GM12891 (cell line): ENCODE measurements at places on chromosomes 16 and 17.

GRCh38 chr17:74918906-74919305 is 4.1 kb downstream of the USH1G start:
- no peak for DNase-seq

GRCh38 chr17:76657505-76658241 is 14.1 kb upstream of the ST6GALNAC1 start:
- DNase-seq = no peak

GRCh38 chr17:78967782-78968362 is 11.9 kb downstream of the LGALS3BP start:
- DNase-seq = no peak

DNA sequence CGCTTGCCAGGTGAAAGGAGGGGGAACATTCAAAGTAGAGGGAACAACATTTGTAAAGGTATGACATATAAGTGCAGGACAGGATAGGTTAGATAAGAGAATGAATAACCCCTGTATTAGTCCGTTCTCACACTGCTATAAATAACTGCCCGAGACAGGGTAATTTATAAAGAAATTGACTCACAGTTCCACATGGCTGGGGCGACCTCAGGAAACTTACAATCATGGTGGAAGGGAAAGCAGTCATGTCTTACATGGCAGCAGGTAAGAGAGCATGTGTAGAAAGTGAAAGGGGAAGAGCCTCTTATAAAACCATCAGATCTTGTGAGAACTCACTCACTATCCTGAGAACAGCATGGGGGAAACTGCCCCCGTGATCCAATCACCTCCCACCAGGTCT is 223.8 kb downstream of the SOX9 start:
- DNase-seq = no peak

GRCh38 chr16:49597796-49598195 is 224.2 kb downstream of the C16orf78 start:
- DNase-seq = no peak

DNA sequence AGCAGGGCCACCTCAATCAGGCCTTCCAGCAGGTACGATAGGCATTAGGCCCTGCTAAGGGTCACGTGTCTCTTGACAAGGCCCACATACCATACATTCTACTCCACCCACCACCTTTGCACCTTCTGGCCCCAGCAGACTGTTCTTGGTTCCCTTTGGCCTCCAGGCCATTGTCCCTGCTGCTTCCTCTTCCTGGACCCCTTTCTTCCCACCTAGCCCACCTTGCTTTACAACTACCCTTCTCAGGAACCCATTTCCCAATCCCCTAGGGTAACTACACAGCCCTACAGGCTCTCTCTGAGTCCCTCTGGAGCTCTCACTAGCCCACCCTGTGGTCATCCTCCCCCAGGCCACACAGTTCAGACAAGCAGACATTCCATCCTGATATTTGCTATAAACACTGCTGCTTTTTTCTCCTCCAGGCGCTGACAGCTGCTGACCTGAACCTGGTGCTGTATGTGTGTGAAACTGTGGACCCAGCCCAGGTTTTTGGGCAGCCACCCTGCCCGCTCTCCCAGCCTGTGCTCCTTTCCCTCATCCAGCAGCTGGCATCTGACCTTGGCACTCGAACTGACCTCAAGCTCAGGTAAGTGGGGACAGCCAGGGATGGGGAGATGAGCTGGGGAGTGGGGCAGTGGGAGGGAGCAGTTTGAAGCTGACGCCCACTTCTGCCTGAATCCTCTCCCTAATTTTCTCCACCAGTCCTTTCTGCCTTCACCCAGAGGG is 1.4 kb upstream of the NRN1L start:
- no peak for DNase-seq

DNA sequence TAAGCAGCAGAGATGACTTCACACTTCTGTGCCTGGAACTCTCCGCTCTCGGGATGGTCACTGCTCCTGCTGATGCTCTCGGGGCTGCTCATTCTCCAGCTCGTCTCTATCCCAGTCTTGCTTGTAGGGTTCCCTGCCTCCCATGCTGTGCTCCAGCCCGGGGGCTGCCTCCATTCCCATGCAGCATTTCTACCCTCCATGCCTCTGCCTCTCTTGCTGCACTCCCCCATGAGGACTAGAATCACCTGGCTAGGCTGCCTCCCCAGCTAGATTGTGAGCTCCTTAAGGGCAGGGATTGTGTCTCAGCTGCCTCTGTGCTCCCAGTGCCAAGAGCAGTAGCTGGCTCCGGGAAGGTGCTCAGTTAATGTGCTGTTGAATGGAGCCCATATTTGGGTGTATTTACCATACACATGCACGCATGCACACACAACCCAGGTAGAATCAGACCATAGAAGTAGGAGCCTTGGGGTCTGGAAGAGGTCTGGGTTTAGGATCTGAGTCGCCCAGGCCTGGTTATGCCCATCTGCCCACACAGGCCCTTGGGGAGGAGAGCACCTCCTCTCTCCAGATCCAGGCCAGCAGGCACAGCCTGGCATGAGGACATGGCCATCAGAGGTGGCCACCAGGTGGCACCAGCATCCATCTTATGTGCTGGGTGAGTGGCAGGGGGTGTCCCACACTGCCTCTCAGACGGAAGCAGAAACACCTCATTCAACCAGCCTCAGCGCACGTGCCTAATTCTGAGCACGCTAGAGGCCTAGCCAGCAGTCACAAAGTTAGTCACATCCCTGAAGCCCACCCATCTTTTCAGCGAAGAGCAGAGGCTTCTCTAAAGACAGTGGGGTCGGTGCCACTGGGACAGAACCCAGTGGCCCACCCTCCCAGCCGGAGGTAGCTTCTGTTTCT is 9.3 kb downstream of the GIT1 start:
- peak; percentile 96 for DNase-seq

DNA sequence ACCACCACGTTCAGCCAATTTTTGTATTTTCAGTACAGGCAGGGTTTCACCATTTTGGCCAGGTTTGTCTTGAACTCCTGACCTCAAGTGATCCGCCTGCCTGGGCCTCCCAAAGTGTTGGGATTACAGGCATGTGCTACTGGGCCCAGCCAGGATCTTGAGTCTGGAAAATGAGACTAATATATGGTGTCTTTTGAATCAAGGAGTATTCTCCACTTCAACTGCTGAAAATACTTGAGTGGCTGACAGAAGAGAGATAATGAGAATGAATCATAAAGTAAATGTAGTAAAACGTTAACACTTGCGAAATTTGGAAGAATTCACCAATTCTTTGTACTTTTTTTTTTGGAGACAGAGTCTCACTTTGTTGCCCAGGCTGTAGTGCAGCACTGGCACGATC is 16.6 kb downstream of the SMYD4 start:
- DNase-seq = no peak

DNA sequence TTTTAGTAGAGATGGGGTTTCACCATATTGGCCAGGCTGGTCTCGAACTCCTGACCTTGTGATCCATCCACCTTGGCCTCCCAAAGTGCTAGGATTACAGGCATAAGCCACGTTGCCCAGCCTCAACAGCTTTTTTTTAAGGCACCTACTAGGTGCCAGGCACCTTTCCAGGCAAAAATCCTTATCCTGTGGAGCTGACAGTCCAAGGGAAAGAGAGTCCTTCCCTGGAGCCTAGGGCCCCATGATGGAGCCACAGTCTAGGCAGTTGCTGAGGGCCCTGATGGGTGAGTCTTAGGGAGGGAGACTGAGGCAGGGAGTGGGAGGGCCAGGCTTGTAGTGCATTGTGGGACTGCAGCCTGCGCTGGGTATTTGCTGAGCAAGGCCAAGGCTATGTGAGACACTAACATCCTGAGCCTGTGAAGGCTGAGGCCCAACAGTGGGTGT is 79.6 kb upstream of the TOB1 start:
- DNase-seq = no peak

DNA sequence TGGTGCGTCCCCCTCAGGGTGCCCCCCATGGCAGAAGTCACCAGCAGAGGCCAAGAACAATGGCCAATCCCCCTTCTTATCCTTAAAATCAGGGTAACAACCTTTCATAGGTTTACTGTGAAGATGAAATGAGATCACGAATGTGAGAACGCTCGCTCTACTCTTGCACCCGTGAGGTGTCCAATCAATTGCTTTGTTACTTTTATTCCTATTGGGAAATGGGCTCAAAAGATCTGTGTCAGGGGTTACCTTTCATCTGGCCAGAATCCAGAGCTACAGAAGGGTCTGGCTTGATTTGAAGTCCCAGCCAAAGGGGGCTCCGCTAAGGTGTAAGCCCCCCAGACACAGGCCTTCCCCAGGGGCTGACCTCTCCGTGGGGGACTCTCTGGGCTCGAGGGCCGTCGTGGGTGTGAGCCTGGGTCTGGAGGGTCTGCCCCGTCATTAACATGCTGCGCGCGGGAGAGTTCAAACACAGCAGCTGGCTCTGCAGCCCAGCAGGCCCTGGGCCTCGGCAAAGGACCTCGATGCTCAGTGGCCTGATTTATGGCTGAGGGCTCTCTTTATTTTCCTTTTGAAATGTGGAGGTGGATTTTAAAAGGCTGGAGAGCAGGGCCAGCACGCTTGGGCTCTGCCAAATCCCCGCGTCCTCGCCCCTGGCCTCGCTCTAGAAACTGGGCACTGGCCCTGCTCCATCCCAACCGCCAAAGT is 10.4 kb downstream of the ABR start:
- no peak for DNase-seq

DNA sequence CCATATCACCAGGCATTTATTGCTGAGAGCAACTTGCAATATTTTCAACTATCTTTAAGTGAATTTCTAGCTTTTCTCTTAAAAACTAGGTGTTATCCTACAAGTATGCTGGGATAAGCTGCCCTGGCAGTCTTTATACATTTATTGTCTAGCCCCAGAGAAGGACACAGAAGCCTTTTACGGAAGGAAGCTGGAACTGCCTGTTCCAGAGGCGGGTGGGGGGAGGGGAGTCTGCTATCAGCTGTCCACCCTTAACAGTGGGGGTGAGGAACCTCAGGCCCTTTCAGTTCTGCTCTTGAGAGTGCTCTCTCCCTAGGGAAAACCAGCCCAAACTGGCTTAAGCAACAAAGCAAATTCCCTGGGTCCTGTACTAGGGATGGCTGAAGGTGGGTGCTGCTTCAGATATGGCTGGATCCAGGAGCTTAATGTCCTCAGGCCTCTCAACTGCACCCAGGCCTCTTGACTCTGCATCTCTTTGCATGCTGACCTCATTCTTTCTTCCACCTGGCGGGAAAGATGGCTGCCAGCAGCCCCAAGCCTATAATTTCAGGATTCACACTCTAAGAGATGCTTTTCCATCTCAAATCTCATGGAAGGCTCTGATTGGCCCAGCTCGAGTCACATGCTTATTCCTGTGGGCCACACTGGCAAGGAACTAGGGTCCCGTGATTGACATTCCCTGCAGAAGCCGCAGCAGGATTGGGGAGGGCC is 16.6 kb downstream of the NAGPA start:
- no peak for DNase-seq

GRCh38 chr16:14011846-14012245 is 59.3 kb upstream of the MRTFB start:
- DNase-seq = no peak
